ENCODE measurements at places on chromosomes 6 and 20.

DNA sequence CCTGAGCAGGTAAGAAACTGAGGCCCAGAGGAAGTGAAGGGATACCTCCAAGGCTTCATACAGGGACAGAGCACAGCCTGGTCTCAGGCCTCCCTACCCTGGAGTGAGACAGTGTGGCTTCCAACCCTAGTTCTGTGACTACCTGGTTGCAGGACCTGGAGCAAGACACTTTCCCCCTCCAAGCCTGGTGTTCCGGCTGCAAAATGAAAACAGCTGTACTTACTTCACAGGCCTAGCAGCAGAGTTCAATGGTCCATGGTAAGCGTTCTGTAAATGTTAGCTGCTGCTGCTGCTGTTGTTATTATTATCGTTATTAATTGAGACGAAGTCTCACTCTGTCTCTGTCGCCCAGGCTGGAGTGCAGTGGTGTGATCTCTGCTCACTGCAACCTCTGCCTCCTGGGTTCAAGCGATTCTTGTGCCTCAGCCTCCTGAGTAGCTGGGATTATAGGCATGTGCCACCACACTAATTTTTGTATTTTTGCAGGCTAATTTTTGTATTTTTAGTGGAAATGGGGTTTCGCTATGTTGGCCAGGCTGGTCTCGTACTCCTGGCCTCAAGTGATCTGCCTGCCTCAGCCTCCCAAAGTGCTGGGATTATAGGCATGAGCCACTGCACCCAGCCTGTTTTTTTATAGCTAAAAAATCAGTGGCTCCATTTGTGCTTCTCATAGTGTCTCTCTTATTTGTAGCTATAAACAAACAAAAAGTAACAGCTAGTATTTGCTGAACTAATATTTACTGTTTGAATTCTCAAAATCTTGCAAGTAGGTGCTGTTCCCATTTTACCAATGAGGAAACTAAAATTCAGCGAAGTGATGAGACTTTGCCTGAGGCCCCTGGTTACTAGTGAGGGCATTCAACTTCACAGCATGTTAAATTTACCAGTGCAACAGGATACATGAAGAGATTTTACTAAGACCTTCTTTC, 41.9 kb downstream of the COX4I2 start:
- H3K4me3 ChIP-seq = no peak overlapping the region
- H3K27me3 ChIP-seq = no peaks in the 10 kb centered on the region
- no peak overlapping the region for H3K27ac ChIP-seq
- peaks cover 9% of the 10 kb centered on the region for H3K36me3 ChIP-seq
- H3K4me1 ChIP-seq = peaks cover 67% of the 10 kb centered on the region

DNA sequence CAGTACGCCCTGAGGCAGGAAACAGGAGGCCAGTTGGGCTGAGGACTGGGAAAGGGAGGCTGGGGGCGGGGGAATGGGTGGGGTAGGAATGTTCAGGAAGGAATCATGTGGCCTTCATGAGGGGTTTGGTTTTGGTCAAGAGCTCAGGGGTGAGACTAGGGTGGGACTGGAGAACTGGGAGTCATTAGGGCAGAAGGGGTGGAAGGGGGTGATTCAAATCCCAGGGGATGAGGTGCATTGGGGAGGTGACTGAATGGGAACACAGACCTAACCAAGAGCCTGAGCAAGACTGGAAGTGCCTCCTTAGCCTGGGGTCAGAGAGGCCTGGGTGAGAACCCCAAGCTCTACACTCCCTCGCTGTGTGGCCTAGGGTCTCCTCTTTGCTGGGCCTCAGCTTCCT, 86.8 kb downstream of the DLGAP4 start:
- no peaks in the 10 kb centered on the region for H3K36me3 ChIP-seq
- no peak for DNase-seq
- peaks cover 3% of the 10 kb centered on the region for H3K27me3 ChIP-seq
- H3K27ac ChIP-seq = no peak overlapping the region
- H3K4me1 ChIP-seq = peaks cover 9% of the 10 kb centered on the region

- H3K36me3 ChIP-seq = peaks cover 86% of the 10 kb centered on the region
- no peak for DNase-seq
- no peaks in the 10 kb centered on the region for H3K27me3 ChIP-seq
- H3K27ac ChIP-seq = no peak overlapping the region
- H3K4me1 ChIP-seq = no peaks in the 10 kb centered on the region
These were observed 126.4 kb downstream of the MAP3K4 start for GRCh38 chr6:161117942-161118341.

DNA sequence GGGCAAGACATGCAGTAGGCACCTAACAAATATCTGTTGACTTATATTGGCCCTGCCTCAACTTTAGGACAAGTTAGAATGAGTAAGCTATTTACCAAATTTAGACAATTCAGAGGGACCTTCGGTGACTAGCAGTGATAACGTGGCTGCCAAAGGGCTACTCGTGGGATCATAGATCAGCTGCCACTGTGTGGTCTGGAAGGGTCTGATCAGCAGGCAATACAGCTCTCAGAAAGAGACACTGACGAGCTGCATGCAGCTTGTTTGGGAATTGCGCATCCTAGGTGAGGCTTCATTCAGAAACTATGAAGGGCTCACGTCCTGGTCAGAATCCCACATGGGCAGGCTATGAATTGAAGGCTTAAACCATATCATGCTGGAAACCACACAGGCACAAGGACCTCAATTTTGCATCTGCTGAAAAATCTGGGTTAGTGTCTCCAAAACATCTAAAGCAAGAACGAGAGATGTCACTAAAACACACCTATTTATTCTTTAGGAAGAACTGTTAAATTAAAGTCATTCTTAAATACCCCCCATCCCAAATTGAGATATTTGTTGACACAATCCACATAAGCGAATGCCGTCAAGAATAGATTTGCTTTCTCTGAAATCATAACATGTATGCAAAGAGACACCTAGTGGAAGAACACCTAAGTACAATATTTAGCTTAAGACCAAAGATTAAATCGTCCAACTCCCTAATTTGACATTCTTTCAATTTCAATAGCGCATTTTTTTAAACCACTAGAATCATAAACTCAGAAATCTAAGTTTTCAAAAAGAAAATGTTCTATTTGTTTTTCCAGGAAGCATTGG, 79.6 kb downstream of the IPCEF1 start:
- no peak overlapping the region for H3K27ac ChIP-seq
- no peaks in the 10 kb centered on the region for H3K36me3 ChIP-seq
- H3K4me1 ChIP-seq = no peaks in the 10 kb centered on the region
- H3K4me3 ChIP-seq = no peak overlapping the region

DNA sequence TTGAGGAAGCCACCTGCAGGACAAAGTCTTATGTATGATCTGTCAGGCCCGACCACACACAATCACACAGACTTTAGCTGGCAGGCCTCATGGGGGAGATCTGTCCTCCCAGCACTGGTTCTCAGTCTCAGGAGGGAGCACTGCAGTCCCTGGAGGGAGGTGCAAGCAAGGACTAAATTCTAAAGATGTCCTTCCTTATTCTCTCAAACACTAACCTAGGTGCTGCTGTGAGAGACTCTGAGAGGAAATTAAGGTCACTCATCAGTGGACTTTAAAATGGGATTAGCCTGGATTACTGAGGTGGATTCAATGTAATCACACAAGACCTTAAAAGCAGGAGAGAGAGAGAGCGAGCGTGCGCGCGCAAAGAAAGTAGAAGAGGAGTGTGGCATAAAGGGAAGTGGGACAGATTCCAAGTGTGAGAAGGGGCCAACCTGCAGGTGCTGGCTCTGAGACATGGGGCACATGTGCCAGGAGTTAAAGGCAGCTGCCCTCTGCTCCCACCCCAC, 14.3 kb downstream of the GLO1 start:
- DNase-seq = no peak
- no peaks in the 10 kb centered on the region for H3K27me3 ChIP-seq
- peaks cover 11% of the 10 kb centered on the region for H3K36me3 ChIP-seq
- no peak overlapping the region for H3K27ac ChIP-seq
- H3K4me3 ChIP-seq = no peak overlapping the region
- H3K4me1 ChIP-seq = no peaks in the 10 kb centered on the region

GRCh38 chr6:121403964-121404363, 31.5 kb upstream of the GJA1 start:
- no peaks in the 10 kb centered on the region for H3K36me3 ChIP-seq
- peaks cover 5% of the 10 kb centered on the region for H3K27me3 ChIP-seq
- DNase-seq = no peak
- no peak overlapping the region for H3K4me3 ChIP-seq
- H3K4me1 ChIP-seq = no peaks in the 10 kb centered on the region

DNA sequence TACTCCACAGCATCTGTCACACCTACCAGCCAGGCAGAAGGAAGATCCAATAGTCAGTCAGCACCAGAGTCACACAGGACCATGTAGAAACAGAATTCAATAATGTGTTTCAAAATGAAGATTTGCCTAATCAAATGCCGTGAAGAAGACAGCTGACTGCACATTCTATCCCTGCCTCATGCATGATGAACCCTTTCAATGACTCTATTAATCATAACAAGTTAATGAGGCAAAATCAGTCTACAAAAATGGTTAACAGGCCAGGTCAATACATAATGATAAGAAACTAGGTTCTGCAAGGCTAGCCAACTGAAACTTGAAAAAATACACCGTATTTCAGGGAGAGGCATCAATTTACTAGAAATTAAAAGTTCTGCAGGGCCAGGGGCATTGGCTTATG, 6.7 kb upstream of the PNRC1 start:
- H3K4me3 ChIP-seq = no peak overlapping the region
- no peaks in the 10 kb centered on the region for H3K36me3 ChIP-seq
- no peak for DNase-seq
- H3K4me1 ChIP-seq = peaks cover 1% of the 10 kb centered on the region
- H3K27me3 ChIP-seq = no peaks in the 10 kb centered on the region

- H3K36me3 ChIP-seq = no peaks in the 10 kb centered on the region
- peaks cover 7% of the 10 kb centered on the region for H3K4me1 ChIP-seq
- DNase-seq = no peak
- no peak overlapping the region for H3K27ac ChIP-seq
These were observed 59.7 kb upstream of the SAMD5 start for GRCh38 chr6:147448775-147449174.

All from suprapubic skin (tissue), 4 donors.